ENCODE measurements at places on chromosomes 3 and 15. TPM values are rescaled to one million over a fixed set of nuclear protein-coding genes. Genes with fewer than 3 reads are reported as not detected.

The BCL2A1 gene
- polyA plus RNA-seq, result not detected

The APBA2 gene
- 7.3 TPM for polyA plus RNA-seq

The PCSK6 gene
- 1.5 TPM for polyA plus RNA-seq

GRCh38 chr3:190209533-190209932 lies 88.8 kb upstream of the P3H2 start:
- no peak for DNase-seq

GRCh38 chr3:145906755-145907154 lies 254.2 kb downstream of the PLOD2 start:
- no peak for DNase-seq

DNA sequence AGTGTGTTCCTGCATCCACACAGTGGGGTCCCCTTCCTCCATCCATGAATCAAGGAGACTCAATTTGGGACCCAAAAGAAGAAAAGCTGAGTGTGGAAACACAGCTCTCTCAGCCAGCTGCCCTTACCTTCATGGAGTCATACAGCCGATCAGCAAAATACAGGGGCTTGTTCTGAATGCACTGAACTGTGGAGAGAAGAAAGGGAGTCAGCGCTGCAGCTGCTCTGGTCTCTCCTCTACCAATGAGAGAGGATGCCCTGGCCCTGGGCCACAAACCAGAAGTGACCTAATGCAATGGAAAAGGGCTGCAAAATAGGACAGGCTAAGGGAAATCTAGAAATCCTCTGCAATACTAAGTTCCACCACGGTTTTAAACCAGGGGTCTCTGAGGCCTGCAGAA lies 46.7 kb downstream of the ANXA2 start:
- DNase-seq, result peak; percentile 20

DNA sequence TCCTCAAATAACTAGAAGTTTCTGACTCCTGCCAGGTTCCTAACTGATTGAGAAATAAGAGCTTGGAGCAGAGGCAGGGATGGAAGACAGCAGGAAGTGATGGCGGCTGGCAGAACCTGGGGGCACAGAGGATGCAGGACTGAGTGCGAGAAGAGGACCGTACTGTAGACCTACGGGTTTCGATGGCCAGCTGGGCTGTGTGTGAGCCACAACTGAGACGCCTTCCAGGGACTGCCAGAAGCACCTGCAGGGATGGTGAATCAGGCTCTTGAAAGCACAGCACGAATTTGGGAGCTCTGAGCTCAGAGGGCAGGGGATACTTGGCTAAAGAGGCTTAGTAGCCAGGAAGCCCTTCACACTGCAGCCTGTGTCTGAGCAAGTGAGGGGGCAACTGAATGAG lies 165.6 kb downstream of the ABHD5 start:
- no peak for DNase-seq

DNA sequence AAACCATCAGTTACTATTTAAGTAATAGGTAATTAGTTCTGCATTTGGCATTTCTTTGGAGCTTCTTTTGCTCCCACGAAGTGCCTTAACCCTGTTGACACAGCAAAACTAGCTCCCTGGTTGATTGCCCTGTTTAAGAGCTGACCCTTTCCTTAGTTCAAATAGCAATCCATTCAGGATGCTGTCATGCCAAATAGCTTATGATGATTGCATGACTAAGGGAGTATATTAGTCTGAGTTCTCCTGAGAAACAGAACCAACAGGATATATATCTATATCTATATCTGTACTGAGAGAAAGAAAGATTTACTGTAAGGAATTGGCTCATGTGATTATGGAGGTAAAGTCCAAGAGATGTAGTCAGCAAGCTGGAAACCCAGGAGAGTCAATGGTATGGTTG lies 50.3 kb upstream of the SPRED1 start:
- no peak for DNase-seq

DNA sequence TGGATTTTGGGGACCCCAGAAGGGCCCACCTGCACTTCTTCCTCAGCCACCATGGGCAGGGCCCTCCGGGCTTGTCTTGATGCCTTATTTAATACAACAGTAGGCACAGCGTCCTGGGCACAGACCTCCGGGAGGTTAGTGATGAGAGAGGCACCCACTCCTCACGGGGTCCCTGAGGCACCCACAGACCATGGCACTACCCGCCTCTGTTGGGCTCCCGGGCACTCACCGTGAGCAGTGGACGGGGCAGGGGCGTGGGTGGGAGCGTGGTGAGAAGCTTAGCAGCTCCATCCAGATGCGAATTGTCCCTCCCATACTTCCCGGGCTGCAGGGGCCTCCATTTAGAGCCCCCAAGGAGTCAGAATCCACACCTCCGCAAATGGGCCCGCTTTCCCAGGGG lies 317 bp upstream of the MESP2 start:
- no peak for DNase-seq

GRCh38 chr15:87680208-87680607 lies 576.3 kb downstream of the NTRK3 start:
- no peak for DNase-seq

The SCAP gene
- 33.0 TPM for polyA plus RNA-seq

DNA sequence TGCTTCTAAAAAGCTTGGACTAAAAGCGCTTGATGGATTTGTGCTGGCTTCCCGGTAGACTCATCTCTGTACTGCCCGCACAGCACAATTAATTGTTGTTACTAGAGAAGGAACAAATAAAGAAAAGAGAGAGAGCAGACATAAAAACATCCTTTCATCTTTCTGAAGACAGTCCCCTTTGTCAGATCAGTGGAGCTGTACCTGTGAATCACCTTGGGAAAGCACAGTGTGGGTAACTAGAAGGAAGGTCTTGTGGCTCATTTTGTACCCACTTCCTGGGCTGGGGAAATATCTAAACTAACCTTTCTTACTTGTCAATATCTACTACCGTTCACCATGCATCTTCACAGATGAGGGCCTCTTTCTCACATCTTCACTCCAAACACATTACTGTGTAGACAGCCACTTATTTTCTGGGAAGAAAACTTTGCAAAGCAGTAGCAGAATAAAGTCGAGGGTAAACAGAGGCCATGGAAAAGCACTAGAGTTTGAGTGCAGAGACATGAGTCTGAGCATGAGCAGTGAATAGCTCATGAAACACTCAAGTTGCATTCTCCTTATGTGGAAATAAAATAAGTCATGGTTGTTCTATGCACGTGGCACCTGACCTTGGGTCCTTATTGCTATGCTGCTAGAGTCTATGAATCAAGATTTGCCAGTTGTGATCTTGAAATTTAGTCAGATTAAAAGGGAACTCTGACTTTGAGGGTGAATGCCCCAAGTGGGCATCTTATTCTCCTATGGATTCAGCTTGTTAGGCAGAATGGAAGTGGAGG lies 169.3 kb downstream of the LPP start:
- no peak for DNase-seq

- DNase-seq, result no peak
Observed at GRCh38 chr15:75064846-75065245, 41.5 kb downstream of the PPCDC start.

The MYRIP gene
- not detected for polyA plus RNA-seq

The CPLX3 gene
- not detected for polyA plus RNA-seq

DNA sequence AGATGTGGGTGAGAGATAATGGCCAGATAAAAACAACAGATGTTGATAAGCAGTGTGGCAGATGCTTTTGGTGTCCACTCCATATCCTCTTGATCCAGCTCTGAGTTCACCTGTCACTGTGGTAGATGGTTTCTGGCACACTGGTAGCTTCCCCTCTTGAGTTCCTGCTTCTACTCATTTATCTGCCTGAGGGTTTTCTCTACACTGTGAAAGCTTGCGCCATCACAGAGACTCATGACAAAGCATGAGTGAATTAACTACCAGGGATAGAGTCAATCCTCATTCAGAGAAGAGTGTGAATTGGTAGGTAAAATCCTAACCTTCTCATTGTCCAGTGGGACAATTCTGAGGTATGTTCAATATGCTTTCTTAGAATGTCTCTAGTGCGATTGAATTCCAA lies 50.0 kb upstream of the ARHGEF26 start:
- DNase-seq, result no peak

The CAMK1 gene
- 10.7 TPM for polyA plus RNA-seq

DNA sequence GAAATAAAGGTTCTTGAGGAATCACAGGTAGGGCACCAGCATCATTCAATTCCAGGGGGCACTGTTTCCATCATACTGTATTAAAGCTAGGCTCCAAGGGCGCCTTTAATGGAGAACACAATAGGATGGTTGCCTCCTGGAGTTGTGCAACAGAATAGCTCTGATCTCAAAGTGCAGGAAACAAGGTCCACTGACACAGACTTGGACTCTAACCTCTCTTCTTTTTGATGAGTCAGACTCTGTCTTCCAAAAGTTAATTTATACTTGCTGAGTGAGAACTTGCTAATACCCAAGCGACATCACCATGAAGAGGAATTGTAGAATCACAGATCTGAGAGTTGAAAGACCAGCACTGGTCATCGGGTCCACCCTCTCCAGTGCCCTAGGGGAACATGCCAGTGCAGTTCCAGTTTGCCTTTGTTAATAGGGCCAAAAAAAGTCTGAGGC lies 94.4 kb upstream of the PHLDB2 start:
- DNase-seq, result peak; percentile 64

- DNase-seq, result no peak
Observed at GRCh38 chr3:131561511-131561910, 58.7 kb upstream of the MRPL3 start.

The DNAH1 gene
- 0.12 TPM for polyA plus RNA-seq

GRCh38 chr3:73029321-73029796 lies 32.1 kb upstream of the EBLN2 start:
- peak; percentile 93 for DNase-seq

The TM4SF1 gene
- 69.3 TPM for polyA plus RNA-seq

GRCh38 chr3:58897646-58898045 lies 152.2 kb downstream of the CFAP20DC start:
- DNase-seq, result no peak

The SKOR1 gene
- 0.01 TPM for polyA plus RNA-seq

DNA sequence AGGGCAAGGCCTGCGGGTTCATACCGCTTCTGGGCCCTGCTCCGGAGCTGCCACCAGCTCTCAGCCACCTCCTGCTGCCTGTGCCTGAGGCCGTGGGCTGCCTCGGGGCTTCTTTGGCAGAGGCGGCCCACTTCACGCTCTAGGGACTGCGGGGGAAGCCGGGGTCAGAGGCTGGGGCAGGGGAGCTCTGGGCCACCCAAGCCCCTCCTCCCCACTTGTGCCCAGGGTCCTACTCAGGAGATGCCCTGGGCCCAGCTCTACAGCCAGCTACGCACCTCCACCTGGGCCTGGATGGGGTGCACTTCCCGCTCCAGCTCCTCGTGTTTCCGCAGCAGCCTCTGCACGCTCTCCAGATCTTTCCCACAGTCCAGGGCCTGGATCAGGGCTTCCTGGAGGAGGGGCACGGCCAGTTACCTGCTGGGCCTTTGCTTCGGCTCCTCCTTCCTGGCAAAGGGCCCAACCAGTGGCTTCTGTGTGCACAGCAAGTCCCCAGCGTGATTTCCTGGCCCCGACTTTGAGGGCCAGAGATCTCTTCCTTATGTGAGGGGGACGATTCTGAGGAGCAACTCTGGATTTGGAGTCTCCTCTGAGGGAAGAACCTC lies 24.0 kb downstream of the PLA2G4B start:
- no peak for DNase-seq

- no peak for DNase-seq
Observed at GRCh38 chr3:117595615-117596014, 886.0 kb downstream of the TUSC7 start.

The IL5RA gene
- polyA plus RNA-seq, result not detected

GRCh38 chr3:195043607-195044339 lies 227.2 kb downstream of the XXYLT1 start:
- no peak for DNase-seq

The PRTG gene
- polyA plus RNA-seq, result not detected

GRCh38 chr3:109728861-109729494 lies 391.6 kb upstream of the DPPA4 start:
- peak; percentile 13 for DNase-seq

DNA sequence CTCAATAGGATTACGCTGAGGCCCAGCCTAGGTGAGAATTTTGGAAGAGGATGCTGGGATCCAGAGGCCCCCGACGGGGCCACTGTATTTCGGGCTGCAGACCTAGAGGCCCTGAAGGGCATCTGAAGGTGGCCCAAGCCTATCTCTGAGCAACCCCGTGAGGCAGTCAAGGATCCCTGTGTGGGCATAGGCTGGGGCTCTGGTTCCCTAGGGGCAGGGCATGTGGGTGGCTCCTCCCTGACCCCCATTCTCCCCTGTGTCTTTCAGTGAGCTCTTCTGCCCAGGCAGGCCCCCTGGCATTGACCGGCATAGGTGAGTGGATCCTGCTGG lies 216.0 kb downstream of the SNRPN start:
- DNase-seq, result no peak

GRCh38 chr15:56628893-56629532 lies 104.3 kb downstream of the ZNF280D start:
- no peak for DNase-seq

GRCh38 chr3:136899622-136900158 lies 37.7 kb downstream of the NCK1 start:
- no peak for DNase-seq

DNA sequence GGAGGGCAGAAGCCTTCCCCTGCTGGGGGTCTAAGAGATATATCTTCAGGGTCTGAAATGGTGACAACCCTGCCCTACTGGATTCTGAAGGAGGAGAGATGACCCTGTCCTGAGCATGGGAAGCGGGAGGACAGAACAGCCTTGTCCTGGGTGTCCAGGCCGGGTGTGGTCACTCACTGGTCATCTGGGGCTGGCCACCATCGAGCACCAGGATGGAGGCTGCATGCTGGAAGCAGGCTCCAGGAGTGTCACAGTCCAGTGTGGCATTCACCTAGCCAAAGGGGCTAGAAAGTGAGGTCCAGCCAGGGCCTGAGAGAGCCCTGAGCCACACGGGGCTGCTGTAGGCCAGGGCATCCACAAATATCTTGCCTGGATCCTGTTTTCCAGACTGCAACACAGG lies 5.2 kb downstream of the CDHR4 start:
- no peak for DNase-seq

DNA sequence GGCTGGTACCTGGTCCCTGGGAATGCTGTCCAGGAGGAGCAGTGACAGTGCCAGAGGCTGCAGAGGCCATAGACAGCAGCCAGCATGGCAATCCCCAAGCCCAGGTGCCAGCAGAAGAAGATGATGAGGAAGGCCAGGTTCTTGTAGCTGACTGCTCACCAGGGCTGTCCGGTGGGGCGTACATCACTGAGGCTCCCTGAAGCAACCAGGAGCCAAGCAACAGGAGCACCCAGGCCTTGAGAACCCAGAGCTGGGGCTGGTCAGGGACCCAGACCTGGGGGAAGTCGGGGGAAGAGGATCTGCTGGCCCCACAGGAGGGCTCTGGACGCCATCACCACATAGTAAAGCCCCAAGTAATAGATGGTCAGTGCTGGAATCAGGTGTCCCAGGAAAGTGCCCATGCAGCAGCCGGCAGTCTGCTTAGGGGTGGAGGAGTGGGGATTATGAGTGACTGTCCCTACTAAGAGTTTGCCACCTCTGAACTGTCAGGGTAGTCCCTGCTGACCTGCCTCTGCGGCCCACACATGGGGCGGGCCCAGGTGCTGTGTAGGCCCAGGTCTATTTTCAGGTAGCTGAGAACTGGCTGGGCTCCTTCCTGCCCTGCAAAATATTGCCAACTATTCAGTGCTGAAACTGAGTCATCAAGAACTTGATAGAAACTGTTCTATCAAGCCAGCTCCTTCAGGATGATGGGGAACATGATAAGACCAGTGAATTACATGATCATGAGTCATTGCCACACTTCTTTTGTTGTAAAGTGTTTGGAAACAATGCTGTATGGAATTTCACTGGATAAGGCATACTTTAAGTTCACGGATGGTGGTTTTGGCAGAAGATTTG lies 68.7 kb downstream of the CHRD start:
- peak; percentile 98 for DNase-seq
